ENCODE measurements at places on chromosomes 2 and 18. TPM values are rescaled to one million over a fixed set of nuclear protein-coding genes. Genes with fewer than 3 reads are reported as not detected.

The AGPS gene
- total RNA-seq, result 27.8 TPM

The PLGLB2 gene
- 2.8 TPM for total RNA-seq

The GULP1 gene
- 15.5 TPM for total RNA-seq

The DUSP19 gene
- 1.3 TPM for total RNA-seq

The MTLN gene
- 6.8 TPM for total RNA-seq

The KLHL29 gene
- 2.1 TPM for total RNA-seq

The LHCGR gene
- total RNA-seq, result not detected

The DNER gene
- total RNA-seq, result 0.25 TPM

The PPP1R1C gene
- total RNA-seq, result 0.35 TPM

DNA sequence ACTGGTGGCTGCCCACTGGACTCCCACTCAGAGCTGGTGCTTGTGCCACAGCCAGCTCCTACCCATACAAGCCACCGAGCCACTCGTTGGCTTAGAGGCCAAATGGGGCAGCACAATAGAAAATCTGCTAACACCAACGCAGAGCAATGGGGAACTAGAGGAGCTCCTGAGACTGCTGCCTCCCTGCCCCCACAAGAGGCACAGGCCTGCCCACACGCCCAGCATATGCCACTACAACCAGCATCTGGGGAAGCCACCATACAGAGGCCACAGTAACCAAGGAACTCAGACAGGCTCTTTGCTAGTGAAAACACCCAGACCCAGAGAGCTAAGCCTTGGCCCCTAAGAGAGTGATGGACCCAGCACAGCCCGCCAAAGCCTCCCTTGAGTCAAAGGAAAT lies 231.2 kb upstream of the RAB6C start:
- no peaks in the 10 kb centered on the region for H3K36me3 ChIP-seq
- no peak overlapping the region for H3K4me3 ChIP-seq
- no peak overlapping the region for H3K27ac ChIP-seq
- H3K27me3 ChIP-seq, result no peaks in the 10 kb centered on the region
- H3K4me1 ChIP-seq, result peaks cover 5% of the 10 kb centered on the region
- DNase-seq, result no peak

DNA sequence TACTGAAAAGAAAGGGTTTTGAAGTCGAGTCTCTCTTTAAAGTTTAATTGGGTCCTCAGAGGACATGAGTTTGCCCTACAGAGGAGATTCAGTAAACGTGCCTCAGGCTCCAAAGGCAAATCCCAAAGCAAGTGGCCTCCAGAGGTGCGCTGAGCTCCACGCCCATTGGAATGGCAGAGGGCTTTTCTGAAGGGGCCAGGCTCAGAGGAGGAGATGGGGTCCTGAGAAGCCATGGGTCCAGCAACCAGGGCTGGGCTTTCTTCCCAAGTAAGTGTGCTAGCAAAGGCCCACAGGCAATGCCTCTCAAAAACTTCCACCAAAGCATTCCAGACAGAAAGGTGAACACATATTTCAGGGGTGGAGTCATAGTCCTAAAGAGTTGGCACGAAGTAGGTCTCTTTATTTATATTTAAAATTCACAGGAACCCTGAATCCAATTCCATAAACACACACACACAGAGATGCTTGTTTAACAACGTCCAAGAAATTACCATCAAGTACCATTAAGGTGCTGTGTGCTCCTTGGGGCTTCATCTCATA lies 93.0 kb upstream of the SH3BP4 start:
- H3K27ac ChIP-seq, result no peak overlapping the region
- H3K36me3 ChIP-seq, result no peaks in the 10 kb centered on the region
- DNase-seq, result no peak
- H3K27me3 ChIP-seq, result no peaks in the 10 kb centered on the region

DNA sequence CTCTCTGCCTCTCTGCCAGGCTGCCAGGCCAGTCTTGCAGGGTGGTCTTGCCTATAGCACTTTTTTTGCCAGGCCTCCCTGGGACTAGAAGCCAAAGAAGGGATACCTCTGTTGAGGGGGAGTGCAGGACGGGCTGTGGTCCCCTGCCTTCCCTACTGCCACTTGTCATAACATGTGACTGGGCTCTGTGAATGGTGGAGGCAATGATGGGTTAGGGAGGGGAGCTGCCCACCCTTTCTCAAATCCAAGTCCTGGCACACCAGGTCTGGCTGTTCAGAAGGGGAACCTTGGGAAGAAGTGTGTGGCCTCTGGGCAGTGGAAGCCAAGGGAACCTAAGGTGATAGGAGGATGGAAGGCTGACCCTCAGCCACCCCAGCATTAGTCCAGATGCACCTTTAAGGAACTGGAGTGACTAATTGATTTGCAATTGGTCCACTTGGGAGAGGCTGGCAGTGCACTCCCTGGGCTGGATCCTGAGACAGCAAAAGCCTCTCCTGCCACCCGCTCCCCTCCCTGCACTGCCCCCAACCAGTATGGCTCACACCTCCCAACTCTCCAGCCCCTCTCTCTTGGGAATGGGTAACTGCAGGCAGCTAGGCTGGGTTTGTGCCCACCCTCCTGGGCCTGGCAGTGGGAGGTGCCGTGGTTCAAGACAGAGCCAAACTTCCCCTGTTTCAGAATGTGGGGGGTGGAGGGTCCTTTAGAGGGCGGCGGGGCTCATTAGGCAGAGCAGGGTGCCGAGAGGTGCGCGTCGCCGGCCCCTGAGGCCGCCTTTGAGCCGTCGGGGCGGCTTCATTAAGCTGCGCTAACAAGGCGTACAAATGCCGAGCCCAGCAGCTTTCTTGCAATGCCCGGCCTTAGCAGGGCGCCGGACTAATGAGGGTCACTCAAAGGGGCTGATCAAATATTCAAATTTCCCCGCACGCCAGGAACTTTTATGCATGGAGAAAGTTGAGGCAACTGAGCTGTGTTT lies 4.5 kb upstream of the SIX3 start:
- DNase-seq, result no peak
- H3K4me1 ChIP-seq, result peaks cover 5% of the 10 kb centered on the region
- H3K36me3 ChIP-seq, result no peaks in the 10 kb centered on the region
- peaks cover 10% of the 10 kb centered on the region for H3K27me3 ChIP-seq
- H3K27ac ChIP-seq, result no peak overlapping the region

DNA sequence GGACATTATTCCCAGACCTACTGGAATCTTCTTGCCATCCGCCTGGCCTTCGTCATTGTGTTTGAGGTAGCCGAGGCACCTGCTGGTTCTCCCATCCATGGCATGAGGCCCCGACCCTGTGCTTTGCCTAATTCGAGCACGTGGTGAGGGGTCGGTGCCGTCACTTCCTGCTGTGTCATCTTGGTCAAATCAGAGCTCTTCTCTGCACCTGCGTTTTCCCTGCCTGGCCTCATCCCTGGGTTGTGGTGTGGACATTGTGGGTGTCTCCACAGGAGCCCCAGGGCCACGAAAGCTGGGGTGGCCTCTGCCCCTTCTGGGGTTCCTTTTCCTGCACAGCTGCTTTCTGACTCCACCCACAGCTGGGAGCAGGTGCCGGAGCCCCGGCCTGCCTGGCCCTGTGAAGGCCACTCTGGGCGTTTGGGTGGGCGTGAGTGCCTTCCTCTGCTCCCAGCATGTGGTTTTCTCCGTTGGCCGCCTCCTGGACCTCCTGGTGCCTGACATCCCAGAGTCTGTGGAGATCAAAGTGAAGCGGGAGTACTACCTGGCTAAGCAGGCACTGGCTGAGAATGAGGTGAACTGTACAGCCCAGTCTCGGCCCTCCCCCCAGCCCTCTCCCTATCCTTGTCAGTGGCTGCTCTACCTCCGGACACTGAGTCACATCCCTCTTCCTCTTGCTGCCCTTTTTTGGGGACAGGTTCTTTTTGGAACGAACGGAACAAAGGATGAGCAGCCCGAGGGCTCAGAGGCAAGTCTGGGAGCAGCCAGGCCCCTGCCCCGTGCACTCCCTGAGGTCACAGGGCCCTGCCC lies 34.9 kb downstream of the ANO7 start:
- H3K27ac ChIP-seq, result no peak overlapping the region
- H3K36me3 ChIP-seq, result peaks cover 19% of the 10 kb centered on the region
- no peaks in the 10 kb centered on the region for H3K27me3 ChIP-seq
- no peak overlapping the region for H3K4me3 ChIP-seq

- H3K4me3 ChIP-seq, result no peak overlapping the region
- H3K36me3 ChIP-seq, result no peaks in the 10 kb centered on the region
- DNase-seq, result no peak
- no peaks in the 10 kb centered on the region for H3K4me1 ChIP-seq
- H3K27ac ChIP-seq, result no peak overlapping the region
- H3K27me3 ChIP-seq, result no peaks in the 10 kb centered on the region
Measured at GRCh38 chr2:36170805-36171204, 184.8 kb upstream of the CRIM1 start.

- no peak for DNase-seq
- H3K4me3 ChIP-seq, result no peak overlapping the region
- H3K27me3 ChIP-seq, result no peaks in the 10 kb centered on the region
- H3K4me1 ChIP-seq, result no peaks in the 10 kb centered on the region
- H3K36me3 ChIP-seq, result no peaks in the 10 kb centered on the region
- no peak overlapping the region for H3K27ac ChIP-seq
Measured at GRCh38 chr18:67239826-67240225, 276.7 kb downstream of the DSEL start.

- no peak overlapping the region for H3K27ac ChIP-seq
- H3K4me1 ChIP-seq, result no peaks in the 10 kb centered on the region
- DNase-seq, result no peak
- H3K36me3 ChIP-seq, result no peaks in the 10 kb centered on the region
- H3K27me3 ChIP-seq, result no peaks in the 10 kb centered on the region
Measured at GRCh38 chr2:30134582-30134981, 12.2 kb upstream of the YPEL5 start.

GRCh38 chr2:174599310-174599921 lies 1.8 kb upstream of the WIPF1 start:
- H3K4me1 ChIP-seq, result no peaks in the 10 kb centered on the region
- H3K27ac ChIP-seq, result no peak overlapping the region
- DNase-seq, result no peak
- no peaks in the 10 kb centered on the region for H3K27me3 ChIP-seq
- H3K4me3 ChIP-seq, result no peak overlapping the region
- no peaks in the 10 kb centered on the region for H3K36me3 ChIP-seq

GRCh38 chr2:219626540-219626939 lies 890 bp upstream of the SLC4A3 start:
- no peaks in the 10 kb centered on the region for H3K4me1 ChIP-seq
- no peak overlapping the region for H3K27ac ChIP-seq
- H3K36me3 ChIP-seq, result no peaks in the 10 kb centered on the region
- H3K4me3 ChIP-seq, result no peak overlapping the region
- no peak for DNase-seq
- H3K27me3 ChIP-seq, result no peaks in the 10 kb centered on the region

- H3K27me3 ChIP-seq, result no peaks in the 10 kb centered on the region
- no peak overlapping the region for H3K4me3 ChIP-seq
- H3K27ac ChIP-seq, result no peak overlapping the region
- DNase-seq, result no peak
Measured at GRCh38 chr2:23425885-23426262, 40.9 kb downstream of the KLHL29 start.

GRCh38 chr2:46988230-46988629 lies 72.6 kb upstream of the MCFD2 start:
- no peak overlapping the region for H3K4me3 ChIP-seq
- peaks cover 2% of the 10 kb centered on the region for H3K36me3 ChIP-seq

GRCh38 chr18:12837747-12838146 lies 46.3 kb downstream of the PTPN2 start:
- H3K4me1 ChIP-seq, result peaks cover 8% of the 10 kb centered on the region
- no peaks in the 10 kb centered on the region for H3K27me3 ChIP-seq
- no peak for DNase-seq
- no peaks in the 10 kb centered on the region for H3K36me3 ChIP-seq
